ENCODE measurements at places on chromosomes 2 and 18.

GRCh38 chr2:98615481-98615880 lies 7.1 kb downstream of the UNC50 start:
- DNase-seq = no peak

DNA sequence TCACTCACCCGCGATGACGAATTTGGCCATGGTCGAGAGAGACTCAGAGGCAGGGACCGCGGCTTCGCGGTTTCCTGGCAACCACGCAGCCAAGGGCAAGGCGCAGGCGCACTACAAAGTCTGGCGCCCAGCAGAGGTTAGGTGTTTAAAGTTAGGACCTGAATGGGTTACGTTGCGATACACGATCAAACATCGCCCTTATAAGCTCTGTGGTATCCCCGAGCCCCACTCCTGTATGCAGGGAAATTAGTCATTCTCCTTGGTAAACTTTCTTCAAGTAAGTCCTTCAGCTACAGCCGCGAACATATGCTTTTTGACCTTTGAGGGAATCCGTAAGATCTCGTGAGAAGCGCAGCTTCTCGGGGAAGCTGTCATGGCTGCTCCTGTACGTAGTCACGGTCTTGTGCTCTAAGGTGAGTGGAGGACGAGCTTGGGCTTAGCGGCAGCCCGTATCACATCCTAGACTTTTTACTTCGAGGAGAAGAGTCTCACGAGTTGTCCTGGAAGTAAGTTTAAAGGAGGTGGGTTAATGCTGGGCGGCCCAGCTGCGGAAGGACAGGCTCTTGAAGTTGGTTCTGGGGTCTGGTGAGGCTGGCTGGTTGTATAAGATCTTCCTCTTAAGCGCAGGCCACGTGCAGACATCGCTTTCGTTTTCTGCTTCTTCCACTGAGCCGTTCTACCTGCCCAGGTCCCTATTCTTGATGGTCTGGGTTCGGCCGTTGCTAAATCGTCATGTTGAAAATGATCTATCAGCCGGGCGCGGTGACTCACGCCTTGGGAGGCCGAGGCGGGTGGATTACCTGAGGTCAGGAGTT lies at the start of the genes FASTKD2 and MDH1B:
FASTKD2 (plus strand) TSS at position 365 of the 815 bp plus-strand sequence. CDS start 1,088 bp downstream, outside the sequence.
MDH1B (minus strand) TSS at position 87 of the 815 bp plus-strand sequence; CDS start at position 30, 57 bp downstream.
- DNase-seq = peak; percentile 73

- DNase-seq = no peak
Observed at GRCh38 chr2:172058660-172059059, 26.6 kb upstream of the DLX1 start.

DNA sequence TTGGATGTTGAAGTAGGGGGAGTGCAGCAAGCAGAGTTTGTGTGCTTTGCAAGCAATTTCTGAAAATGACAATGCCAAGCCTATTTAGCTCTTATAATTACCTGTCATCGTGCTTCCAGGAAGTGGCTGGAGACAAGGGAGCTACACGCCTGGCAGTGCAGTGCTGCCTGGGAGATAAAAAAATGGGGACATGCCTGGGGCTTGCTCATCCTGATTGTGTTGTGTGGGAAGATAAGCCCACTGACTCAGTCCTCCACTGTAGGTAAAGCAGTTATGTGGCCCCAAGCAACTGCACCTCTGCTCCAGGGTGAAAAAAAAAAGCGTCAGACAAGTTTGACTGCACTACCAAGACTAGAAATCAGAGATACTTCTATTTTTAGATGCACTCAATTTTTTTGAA lies 396.9 kb upstream of the NXPH2 start:
- no peak for DNase-seq

Measured in stimulated activated CD8-positive, alpha-beta memory T cell treated with anti-CD3 and anti-CD28 coated beads, Interleukin-15, amount 100 ng/mL, for 4 hours (primary cell).